Central memory CD8-positive, alpha-beta T cell (primary cell): ENCODE measurements at places on chromosomes 5 and 9.

- no peak for DNase-seq
Observed at GRCh38 chr9:35956651-35957050, 1.3 kb downstream of the OR2S2 start.

GRCh38 chr5:136901-137300 is 44.9 kb downstream of the PLEKHG4B start:
- DNase-seq = no peak

- DNase-seq = no peak
Observed at GRCh38 chr9:76652894-76653293, 111.3 kb upstream of the PCA3 start.

GRCh38 chr5:31554552-31554951 is 22.5 kb downstream of the C5orf22 start:
- DNase-seq = no peak

- DNase-seq = no peak
Observed at GRCh38 chr5:89342106-89342876, 459.3 kb upstream of the MEF2C start.
